ENCODE measurements at places on chromosomes 12 and 14.

DNA sequence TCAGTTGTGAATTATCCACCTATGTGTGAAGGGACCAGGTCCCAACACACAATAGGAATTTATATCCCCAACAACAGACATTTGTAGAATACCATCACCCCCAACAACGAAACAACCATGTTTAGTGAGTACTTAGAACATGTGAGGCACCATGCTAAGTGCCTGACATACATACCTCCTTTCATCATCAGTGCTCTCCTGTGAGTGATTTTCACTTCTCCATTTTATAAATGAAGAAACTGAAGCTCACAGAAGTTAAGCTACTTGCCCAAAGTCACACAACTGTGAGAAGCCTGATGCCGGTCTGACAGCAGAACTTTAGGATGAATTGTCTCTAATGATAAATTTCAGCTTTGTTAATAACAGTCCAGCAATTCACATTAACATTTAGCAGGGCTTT is 35.4 kb downstream of the SPTB start:
- no peak for DNase-seq

GRCh38 chr12:23084236-23084995 is 459.4 kb downstream of the ETNK1 start:
- DNase-seq = no peak

- DNase-seq = no peak
Observed at GRCh38 chr12:78179346-78179745, 348.7 kb downstream of the NAV3 start.

GRCh38 chr14:101953151-101953550 is 11.2 kb upstream of the DYNC1H1 start:
- DNase-seq = no peak

- no peak for DNase-seq
Observed at GRCh38 chr12:69196302-69197288, 42.8 kb upstream of the CPSF6 start.

DNA sequence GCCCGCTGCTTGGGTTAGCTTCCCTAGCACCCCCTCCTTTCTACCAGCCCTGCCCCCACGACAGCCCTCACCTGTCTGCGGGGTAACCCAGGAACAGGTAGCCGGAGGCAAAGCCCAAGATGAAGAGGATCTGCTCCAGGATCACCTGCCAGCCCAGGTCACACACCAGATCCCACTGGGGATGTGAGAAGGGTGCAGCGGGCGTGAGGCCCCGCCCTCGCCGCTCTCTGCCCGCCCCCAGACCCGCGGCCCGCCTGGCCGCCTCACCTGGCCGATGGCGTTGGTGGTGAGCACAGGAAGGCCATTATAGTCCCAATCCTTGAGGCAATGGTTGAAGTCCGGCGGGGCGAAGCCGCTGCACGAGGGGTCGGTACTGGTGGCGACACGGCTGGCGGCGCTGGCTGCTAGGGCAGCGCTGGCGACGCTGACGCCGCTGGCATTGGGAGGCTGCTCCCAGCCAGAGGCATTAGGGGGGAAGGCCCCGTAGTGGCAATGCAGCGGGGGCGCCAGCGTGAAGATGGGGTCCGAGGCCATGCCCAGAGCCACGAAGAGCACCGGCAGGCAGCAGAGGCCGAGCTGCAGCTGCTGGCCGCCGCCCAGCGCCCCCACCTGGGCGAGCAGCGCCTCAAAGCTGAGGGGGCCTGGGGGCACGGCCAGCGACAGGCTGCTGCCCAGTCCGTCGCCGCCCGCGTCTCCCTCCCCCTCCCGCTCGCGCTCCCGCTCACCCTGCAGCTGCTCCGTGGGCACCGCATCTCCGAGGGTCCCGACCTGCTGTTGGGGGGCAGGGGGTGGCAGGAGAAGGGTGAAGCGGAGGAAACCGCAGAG is 794 bp downstream of the SLC22A17 start:
- peak; percentile 57 for DNase-seq

- no peak for DNase-seq
Observed at GRCh38 chr14:98069712-98070171, 1202.3 kb downstream of the BCL11B start.

DNA sequence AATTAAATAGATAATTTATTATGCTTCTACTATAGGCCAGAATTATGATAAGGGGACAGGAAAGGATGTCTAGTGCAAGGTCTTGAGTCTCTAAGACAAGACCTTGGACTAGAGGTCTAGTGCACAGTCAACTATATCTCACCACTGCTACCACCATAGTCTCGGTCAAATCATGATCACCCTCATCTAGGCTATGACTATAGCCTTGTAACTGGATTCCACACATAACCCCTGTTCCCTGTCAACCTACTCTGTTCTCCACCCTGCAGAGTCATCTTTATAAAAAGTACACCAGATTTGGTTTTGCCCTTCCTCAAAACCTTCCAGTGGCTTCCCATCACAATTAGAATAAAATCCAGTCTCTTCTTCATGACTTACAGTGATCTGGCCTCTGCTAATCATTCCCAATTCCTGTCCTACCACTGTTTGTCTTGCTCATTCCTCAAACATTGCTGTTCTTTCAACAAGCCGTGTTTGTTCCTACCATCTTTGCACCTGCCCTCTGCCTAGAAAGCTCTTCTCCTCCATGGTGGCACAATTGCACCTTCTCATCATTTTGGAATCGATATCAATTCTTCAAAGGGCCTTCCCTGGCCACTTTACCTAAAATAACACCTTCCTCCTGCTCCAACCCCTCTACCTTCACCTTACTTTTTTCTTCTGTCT is 169.4 kb downstream of the FOXN3 start:
- no peak for DNase-seq

- peak; percentile 52 for DNase-seq
Observed at GRCh38 chr12:70196811-70197281, 46.4 kb upstream of the CNOT2 start.

- no peak for DNase-seq
Observed at GRCh38 chr14:90614696-90615516, 201.3 kb downstream of the TTC7B start.

- no peak for DNase-seq
Observed at GRCh38 chr12:75000120-75000519, 209.5 kb downstream of the KCNC2 start.

DNA sequence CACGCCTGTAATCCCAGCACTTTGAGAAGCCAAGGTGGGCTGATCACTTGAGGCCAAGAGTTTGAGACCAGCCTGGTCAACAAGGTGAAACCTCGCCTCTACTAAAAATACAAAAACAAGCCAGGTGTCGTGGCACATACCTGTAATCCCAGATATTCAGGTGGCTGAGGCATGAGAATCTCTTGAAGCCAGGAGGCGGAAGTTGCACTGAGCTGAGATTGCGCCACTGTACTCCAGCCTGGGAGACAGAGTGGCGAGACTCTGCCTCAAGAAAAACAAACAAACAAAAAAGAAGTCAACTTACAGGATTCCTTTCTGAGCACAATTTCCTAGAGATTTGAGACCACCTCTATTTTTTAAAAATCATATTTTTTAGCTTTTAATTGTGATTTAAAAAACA is 45.3 kb downstream of the DGLUCY start:
- no peak for DNase-seq

DNA sequence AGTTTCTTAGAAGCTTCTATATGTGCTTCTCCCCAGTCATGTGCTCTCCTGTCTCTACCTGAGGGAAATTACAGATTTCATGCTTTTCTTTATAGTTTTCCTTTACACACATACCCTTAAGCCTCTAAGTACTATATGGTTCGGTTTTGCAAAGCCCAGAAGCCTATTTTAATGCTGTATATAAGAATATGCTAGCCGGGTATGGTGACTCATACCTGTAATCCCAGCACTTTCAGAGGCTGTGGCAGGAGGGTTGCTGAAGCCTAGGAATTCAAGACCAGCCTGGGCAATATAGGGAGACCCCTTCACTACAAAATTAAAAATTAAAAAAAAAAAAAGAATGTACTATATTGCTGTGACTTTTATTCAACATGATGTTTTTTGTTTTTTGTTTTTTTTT is 15.4 kb downstream of the DGLUCY start:
- no peak for DNase-seq

DNA sequence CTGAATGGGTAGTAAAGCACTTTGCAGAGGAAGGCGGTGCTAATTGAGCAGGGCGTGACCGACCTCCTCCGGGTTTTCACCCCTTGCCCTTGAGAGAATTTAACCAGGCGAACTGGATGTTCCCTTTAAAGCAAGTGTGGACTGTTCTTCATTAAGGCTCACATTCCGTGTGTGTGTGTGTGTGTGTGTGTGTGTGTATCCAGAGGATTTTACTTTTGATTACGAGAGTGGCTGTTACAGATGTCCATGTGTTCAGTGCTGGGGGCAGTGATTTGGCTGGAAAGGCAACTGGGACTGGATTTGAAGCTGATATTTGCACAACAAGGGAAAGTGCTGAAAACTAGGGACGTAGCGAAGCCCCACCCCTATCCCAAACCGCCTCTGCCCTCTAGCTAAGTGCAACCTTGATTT is 2.2 kb downstream of the TMEM132C start:
- no peak for DNase-seq

- no peak for DNase-seq
Observed at GRCh38 chr12:123867141-123867540, 105.0 kb downstream of the DNAH10 start.

DNA sequence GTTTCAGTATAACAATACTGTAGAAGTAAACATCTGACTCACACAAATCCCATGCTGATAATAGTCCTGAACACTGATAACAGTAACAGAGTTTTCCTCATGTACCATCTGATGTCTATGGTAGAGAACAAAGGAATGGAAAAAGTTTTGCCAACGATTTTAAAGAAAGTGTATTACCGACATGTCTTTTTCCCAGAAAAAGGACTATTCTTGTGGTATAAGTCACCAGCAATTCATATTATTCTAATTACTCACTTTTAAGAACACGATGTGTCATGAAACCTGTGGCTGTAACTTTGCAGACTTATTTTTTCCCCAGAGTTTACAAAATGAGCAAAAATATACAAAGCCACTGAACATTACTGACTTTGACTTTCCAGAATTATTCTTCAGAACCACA is 40.1 kb upstream of the DCN start:
- DNase-seq = no peak

DNA sequence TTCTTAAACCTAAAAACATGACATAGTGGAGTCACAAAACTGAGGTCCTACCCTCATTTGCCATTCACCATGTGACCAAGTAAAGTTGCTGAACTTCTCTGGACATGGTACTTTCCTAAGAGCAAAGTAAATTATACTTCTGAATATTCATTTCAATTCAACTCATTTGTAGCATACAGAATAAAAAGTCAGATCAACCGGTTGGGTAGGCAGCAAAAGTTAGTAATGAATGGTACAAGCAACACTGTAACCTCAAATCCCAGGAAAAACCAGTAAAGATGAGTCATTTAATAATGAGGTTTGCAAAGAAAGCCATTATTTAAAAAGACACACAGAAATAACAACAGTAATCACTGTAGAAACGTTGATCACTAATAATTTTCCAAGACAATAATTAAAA is 8.7 kb downstream of the POLE2 start:
- DNase-seq = no peak

DNA sequence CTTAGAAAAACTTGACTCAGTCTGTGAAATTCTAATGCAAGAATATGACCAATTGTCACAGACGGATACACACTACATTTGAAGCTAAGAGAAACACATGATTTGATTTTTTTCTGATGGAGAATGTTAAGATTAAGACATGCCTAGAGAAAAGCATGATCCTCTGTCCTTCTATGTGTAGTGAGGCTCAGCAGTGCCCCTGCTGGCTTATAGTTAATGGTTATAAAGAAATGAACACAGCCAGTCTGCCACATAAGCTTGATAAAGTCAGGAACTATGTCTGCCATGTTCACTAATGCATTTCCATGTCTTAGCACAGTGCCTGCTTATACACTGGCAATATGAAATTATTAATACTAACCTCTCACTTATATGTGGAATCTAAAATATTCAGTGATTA is 168.1 kb upstream of the DAAM1 start:
- no peak for DNase-seq

DNA sequence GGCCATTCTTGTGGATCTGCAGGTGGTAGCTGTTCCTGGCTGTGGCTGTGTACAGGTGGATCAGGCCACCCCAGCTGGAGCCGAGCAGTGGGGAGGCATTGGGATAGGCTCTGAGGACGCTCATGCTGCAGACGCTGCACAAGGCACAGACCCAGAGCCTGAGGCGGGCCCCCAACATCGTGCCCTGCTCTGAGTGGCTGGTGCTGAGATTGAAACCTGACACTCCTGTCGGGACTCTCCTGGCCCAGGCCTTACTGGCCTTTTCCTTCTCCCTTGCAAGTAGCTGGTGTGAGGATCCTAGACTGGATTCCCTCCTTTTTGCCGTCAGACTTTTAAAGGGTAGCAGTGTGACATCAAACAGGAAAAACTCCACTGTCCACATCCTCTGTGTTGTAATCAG is at the start of gene FGF23:
FGF23 (minus strand) TSS at position 308 of the 400 bp plus-strand sequence; CDS start at position 178, 130 bp downstream.
- no peak for DNase-seq

GRCh38 chr12:3342051-3342450 is 149.0 kb upstream of the PRMT8 start:
- DNase-seq = peak; percentile 82

- no peak for DNase-seq
Observed at GRCh38 chr14:98701377-98701776, 570.6 kb downstream of the BCL11B start.

- no peak for DNase-seq
Observed at GRCh38 chr14:96576359-96576758, 74.2 kb downstream of the PAPOLA start.

- no peak for DNase-seq
Observed at GRCh38 chr12:14795028-14795448, 8.2 kb downstream of the WBP11 start.

GRCh38 chr14:100629696-100630095 is 42.5 kb upstream of the BEGAIN start:
- DNase-seq = peak; percentile 85

DNA sequence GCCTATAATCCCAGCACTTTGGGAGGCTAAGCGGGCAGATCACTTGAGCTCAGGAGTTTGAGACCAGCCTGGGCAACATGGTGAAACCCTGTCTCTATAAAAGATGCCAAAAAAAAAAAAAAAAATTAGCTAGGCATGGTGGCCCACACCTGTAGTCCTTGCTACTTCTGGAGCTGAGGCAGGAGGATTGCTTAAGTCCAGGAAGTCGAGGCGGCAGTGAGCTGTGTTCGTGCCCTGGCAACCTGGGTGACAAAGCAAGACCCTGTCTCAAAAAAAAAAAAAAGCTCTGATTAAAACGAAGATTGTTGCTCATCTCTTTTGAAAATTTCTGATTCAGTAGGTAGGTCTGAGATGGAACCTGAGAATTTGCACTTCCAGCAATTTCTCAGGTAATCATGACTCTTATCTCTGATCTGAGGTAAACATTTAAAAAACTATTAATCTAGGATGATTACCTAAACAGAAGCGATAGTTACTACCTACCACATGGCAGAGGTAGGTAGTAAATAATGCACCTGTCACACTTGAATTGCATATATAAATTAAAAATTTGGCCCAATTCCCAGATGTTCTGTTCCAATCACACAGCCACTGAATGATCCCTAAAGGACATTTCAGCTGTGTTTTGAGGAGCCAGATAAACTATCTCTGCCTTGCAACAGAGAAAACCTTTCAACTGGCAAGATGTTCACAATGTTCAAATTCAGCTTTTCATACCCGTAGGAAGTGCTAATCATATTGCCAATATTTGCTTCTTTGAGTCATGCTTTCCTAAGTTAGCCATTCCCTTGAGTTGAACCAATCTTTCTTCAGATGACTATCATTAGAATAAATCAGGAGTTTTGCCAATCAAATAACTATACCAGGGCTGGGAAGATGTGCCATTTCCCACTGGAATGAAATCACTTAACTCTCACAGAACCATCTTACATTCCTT is 4.2 kb upstream of the TEP1 start:
- DNase-seq = no peak
